ENCODE measurements at places on chromosomes 11 and 22. TPM values are rescaled to one million over a fixed set of nuclear protein-coding genes. Genes with fewer than 3 reads are reported as not detected.

- no peak overlapping the region for H3K27ac ChIP-seq
- H3K27me3 ChIP-seq, result no peaks in the 10 kb centered on the region
- no peaks in the 10 kb centered on the region for H3K4me1 ChIP-seq
- DNase-seq, result peak; percentile 70
- H3K36me3 ChIP-seq, result peaks cover 2% of the 10 kb centered on the region
These were observed 79.9 kb upstream of the RAB1B start for GRCh38 chr11:66188580-66188979.

GRCh38 chr11:134634897-134635831 is 223.1 kb upstream of the B3GAT1 start:
- no peaks in the 10 kb centered on the region for H3K36me3 ChIP-seq
- H3K4me1 ChIP-seq, result no peaks in the 10 kb centered on the region
- no peak overlapping the region for H3K4me3 ChIP-seq
- H3K27ac ChIP-seq, result no peak overlapping the region

GRCh38 chr22:38415561-38416321 is 39.3 kb downstream of the KCNJ4 start:
- H3K36me3 ChIP-seq, result no peaks in the 10 kb centered on the region
- peaks cover 15% of the 10 kb centered on the region for H3K4me1 ChIP-seq
- DNase-seq, result no peak
- H3K27ac ChIP-seq, result peak overlapping the region; percentile 5

The IL18BP gene
- 7.3 TPM for total RNA-seq

DNA sequence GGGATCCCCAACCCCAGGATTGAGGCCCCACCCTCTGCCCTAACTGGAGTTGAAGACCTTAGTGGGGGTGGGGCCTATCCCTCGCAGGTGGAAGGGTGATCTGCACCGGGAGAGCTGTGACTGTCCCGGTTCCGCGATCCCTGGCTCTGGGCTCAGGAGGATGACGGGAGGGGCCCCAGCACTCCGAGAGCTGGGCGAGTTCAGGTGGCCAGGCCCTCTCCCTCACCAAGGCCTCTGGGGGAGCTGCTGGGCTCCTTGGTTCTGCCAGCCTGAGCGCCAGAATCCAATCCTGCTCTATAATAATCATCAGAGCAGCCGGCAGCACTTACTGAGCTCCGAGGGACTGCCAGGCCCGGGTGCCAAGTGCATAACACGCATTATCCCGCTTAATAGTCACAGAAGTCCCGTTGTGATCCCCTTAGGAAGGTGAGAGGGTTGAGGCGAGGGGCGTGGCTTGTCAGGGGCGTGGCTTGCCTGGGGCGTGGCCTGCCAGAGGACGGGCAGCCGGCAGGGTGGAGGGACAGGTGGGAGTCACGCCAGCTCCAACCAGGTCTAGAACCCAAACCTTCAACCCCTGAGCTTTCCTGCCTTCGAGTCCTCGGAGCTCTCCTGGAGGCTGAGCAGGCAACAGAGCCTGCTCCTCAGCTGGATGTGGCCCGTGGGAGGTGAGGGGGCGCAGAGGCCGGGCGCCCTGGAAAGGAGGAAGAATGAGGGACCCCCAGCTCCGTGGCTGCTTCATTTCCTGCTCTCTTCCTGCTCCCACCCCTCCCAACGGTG is 7.3 kb upstream of the SYT7 start:
- H3K27ac ChIP-seq, result no peak overlapping the region
- peaks cover 9% of the 10 kb centered on the region for H3K4me1 ChIP-seq
- peaks cover 24% of the 10 kb centered on the region for H3K27me3 ChIP-seq
- peak overlapping the region; percentile 20 for H3K4me3 ChIP-seq
- peak; percentile 33 for DNase-seq
- no peaks in the 10 kb centered on the region for H3K36me3 ChIP-seq
